ENCODE measurements at places on chromosomes 6 and 20. TPM values are rescaled to one million over a fixed set of nuclear protein-coding genes. Genes with fewer than 3 reads are reported as not detected.

TCP11 gene
- 0.72 TPM for total RNA-seq

GGTLC1 gene
- total RNA-seq, result not detected

GRCh38 chr6:52157301-52157941 lies 28.8 kb upstream of the IL17A start:
- DNase-seq, result no peak

DNA sequence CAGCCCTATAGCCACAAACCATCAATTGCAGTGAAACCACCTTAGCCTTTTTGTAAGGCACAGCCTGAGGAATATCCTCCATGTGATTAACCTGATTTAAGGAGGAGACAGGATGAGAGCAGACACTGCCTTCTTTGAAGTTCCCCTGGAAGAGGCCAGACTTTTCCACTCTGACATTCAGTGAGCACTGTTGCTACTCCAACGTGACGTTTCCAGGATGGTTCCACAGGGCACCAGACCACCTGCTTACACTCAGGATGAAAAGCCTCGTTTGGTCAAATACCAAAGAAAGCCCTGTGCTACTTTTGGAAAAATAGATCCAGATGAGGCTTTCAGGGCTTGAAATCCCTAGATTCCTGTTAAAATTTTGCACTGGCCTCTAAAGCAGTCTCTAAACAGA lies 1102.1 kb upstream of the FLRT3 start:
- no peak for DNase-seq

DNA sequence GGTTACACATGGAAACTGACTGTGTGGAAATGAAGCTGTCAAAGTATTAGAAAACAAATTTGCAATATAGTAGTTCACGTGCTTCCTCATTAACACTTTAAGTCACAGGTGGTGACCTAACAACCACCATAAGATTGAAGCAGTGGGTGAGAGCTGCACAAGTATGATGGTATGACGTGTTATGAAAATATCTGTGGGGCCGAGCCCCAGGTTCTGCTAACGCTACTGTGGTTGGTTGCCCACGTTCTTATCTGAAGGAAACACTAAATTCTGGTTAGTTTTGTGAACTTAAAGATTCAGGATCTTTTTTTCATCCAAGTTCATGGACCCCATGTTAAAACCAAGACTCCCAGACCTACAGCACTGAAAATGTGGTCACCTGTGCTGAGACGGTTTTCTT lies 243.0 kb upstream of the RIN2 start:
- DNase-seq, result no peak

DNA sequence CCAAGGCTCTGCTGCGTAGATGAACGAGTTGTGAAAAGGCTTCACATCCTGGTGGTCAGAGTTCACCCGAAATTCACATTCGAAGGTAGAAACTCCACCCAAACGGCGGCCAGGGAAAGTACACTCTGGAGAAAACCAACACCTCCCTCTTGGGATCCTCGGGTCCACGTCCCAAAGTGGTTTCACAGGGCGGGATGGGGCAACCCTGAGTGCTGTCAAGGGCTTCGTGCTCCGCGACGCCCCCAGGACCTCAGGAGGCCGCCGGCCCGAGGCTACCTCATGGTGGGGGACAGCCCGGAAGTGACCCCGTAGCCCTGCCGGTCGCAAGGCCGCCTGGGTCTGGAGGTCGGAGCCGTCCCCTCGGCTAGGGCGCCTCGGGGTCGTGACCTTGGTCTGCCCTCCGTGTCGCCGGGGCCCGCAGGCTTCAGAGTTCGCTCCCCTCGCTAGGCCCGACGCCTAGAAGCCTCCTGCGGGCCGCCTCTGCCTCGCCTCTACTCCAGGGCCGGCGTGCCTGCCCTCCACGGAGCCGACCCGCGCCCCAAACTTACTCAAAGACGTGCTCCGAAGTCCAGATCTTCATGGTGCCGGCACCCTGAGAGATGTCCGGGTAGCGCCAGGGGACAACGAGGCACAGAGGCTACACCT lies at the start of gene PRELID3B:
TSS of gene PRELID3B (minus strand) at position 636 of the 645 bp plus-strand sequence. CDS start at position 580, 56 bp downstream.
- DNase-seq, result peak; percentile 92

DNA sequence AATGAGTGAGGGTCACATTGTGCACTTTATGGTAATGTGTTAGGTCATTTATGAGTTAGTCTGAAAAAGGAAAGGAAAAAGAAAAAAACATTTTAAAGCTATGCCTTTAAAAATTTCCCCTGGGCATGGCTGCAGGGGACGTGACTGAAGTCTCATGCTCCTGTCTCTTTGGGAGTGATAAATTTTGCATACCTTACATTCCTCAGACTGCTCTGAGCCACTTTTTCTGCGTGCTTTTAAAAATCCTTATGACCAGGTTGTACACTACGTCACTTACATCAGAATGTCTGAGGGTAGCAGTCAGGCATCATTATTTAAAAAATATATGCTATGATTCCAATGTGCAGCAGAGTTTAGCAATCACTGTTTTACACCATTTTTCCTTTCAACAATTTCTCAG lies 121.2 kb downstream of the RFPL4B start:
- DNase-seq, result no peak

GRCh38 chr20:555976-556385 lies 12.4 kb upstream of the CSNK2A1 start:
- no peak for DNase-seq

DNA sequence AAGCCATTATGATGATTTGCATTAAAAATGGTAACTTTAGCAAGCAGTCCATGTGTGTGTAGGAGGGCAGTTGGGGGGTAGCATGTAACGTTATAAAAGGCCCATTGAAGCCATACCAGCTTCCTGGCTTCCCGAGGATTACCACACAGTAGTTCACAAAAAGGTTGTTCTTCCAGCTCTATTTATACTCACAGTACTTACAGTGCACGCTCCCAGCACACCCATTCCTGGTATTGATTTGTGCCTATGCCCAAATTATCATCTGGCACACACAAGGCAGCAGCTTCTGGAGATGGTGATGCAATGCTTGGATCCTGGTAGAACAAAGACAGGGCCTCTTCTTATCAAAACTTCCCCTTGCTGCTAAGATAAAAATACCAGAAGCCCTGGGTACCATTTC lies 436.8 kb downstream of the HAO1 start:
- no peak for DNase-seq

DNA sequence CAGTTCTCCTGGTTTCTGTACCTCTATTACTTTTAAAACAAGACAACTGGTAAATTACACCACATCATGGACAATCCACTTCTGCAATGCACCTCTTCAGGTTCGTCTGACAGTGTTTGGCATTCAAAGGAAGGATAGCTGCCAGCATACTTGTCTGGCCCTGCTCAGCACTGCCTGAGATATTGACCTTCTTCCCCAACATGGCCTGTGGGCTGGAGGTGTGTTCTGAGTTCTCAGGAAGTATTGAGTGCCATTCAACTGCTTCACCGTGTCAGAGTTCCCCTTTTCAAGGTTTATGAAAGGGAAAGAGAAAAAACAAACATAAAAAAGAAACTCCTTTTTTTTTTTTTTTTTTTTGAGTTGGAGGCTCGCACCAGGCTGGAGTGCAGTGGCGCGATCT lies 267.9 kb upstream of the SASH1 start:
- DNase-seq, result no peak

- no peak for DNase-seq
These were observed 23.9 kb upstream of the PRSS35 start for GRCh38 chr6:83488448-83488847.

GRCh38 chr6:21665110-21665391 lies 71.5 kb downstream of the SOX4 start:
- DNase-seq, result no peak

- DNase-seq, result no peak
These were observed 76.5 kb upstream of the TMEM170B start for GRCh38 chr6:11460837-11461661.

- DNase-seq, result no peak
These were observed 47.8 kb upstream of the NT5E start for GRCh38 chr6:85402071-85402470.

GRCh38 chr20:50380697-50381040 lies 129.5 kb upstream of the PTPN1 start:
- no peak for DNase-seq

DNA sequence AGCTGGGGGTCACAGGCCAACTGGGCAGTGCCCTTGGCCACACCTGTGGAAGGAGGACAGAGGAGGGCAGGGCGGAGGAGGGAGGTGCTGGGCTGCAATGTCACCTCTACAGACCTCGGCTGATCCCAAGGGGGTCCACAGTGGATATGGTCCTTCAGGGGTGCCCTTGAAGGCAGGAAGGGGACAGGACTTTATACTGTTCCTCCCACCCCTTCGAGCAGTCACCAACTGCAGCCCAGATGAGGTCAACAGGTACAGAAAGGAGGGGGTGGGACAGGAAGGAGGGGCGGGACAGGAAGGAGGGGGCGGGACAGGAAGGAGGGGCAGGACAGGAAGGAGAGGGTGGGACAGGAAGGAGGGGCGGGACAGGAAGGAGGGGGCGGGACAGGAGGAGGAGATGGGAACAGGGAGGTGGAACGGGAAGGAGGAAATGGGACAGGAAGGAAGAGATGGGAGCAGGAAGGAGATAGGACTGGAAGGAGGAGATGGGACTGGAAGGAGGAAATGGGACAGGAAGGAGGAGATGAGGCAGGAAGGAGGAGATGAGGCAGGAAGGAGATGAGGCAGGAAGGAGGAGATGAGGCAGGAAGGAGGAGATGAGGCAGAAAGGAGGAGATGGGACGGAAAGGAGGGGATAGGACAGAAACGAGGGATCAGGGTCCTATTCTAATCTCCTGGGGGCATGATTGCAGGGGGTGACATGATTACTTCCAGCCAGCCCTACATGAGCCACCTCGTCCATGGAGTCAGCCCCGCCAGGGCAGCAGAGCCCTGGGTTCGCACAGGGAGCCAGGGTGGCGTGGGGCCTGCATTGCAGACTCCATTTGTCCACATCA lies 19.4 kb upstream of the MRGBP start:
- DNase-seq, result no peak

- no peak for DNase-seq
These were observed 148.2 kb upstream of the GGTLC1 start for GRCh38 chr20:24136659-24137246.

DNA sequence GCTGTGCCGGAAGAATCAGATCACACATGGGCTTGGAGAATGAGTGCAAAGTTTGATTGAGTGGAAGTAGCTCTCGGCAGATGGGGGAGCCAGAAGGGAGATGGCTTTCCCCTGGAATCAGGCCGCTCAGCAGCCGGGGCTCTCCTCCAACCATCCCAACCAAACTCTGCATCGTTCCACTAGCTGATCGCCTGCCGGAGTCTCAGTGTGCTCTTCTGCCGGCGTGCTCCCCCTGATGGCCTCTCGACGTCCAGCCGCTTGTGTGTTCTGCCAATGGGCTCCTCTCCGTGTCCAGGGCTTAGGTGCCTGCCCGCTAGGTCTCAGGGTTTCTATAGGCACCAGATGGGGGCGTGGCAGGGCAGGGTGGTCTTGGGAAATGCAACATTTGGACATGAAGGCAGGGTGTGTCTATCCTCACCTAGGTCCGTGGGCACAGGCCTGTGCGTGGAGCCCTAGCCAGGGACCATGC lies 4.9 kb upstream of the BIRC7 start:
- peak; percentile 90 for DNase-seq

DNA sequence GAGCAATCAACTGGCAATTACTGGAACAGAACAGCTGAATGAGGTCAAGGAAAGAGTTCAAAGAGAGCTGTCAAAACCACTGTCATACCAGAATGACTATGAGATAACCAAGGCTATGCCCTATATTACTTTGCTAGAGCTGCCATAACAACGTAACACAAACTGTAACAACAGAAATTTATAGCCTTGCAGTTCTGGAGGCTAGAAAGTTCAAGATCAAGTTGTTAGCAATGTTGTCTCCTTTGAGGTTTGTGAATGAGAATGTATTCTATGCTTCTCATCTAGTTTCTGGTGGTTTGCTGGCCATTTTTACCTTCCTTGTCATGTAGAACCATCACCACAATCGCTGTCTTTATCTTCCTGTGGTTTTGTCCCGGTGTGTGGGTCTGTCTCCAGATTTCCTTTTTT lies 1323.0 kb upstream of the GJE1 start:
- DNase-seq, result peak; percentile 17

DNA sequence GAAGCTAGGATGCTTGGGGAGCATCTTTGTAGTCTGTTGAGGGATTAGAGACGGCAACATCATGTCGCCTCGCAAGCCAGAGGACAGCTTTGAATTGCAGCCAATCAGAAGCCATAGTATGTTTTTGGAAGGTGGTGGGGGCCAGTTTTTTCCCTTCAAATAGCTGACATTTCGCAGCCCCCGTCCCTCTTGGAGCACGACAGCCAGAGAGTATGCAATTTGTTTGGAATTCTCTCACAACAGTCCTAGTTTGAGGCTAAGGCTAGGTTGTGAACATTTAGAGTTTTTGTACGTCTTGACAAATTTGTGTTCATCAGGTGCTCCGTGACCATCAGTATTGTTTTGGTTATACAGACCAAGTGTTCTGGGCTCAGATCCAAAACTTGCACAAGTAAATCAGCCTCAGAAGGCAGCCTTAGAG lies 83.3 kb downstream of the PLCB1 start:
- DNase-seq, result no peak

- DNase-seq, result no peak
These were observed 4.4 kb downstream of the CNKSR3 start for GRCh38 chr6:154506108-154506507.
